ENCODE measurements at places on chromosomes 12 and 14.

DNA sequence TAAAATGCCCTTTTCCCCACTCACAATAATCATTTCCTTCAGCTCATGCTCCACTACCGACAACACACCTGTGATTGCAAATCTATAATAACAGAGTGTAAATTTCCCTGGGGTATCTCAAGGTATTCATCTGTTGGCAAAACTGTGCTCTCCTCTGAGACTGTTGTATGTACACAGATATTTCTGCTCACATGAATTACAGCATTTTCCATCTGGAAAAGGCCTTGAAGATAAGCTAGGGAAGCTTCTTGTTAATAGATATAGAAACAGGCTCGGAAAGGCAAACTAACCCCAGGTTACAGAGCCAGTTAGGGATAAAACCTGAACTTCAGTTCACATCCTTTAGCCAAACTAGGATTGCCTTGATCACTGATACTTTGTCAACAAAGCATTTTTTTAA is 210.4 kb upstream of the KRR1 start:
- peak; percentile 26 for DNase-seq

DNA sequence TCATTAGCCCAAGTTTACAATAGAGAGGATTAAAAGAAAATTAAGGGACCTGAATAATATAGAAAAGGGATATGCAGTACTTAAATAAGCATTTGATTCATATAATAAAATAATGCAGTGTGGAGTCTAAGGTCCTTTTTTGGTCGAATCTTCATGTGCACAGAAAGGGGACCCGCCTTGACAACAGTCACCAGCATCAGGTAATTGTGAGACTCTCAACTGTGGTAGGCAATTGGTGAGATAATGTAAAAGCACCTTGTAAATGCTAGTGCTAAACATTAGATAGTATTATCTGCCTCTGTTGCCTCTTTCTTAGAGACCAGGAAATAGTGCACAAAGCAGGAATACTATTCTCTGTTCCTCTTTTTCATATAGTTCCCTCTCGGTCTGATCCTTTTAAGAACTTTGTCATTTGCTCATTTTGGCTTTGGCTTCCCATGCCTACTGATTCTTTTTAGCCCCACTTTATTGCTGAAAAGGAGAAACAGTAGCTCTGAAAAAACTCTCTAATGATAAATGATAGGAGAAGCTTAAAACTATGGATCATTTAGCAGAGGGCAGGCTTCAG is 17.5 kb downstream of the CHPT1 start:
- DNase-seq, result no peak

- no peak for DNase-seq
Observed at GRCh38 chr12:13790317-13790716, 191.1 kb downstream of the GRIN2B start.

GRCh38 chr12:72214163-72214562 is 58.0 kb upstream of the TRHDE start:
- DNase-seq, result no peak

All from NCI-H2081 (cell line).